Activated T-cell treated with anti-CD3 and anti-CD28 coated beads, Interleukin-2, amount 50 U/mL, for 24 hours (primary cell): ENCODE measurements at places on chromosomes 2 and 18.

GRCh38 chr2:201852462-201852861 is 46.1 kb downstream of the CDK15 start:
- no peak for DNase-seq

DNA sequence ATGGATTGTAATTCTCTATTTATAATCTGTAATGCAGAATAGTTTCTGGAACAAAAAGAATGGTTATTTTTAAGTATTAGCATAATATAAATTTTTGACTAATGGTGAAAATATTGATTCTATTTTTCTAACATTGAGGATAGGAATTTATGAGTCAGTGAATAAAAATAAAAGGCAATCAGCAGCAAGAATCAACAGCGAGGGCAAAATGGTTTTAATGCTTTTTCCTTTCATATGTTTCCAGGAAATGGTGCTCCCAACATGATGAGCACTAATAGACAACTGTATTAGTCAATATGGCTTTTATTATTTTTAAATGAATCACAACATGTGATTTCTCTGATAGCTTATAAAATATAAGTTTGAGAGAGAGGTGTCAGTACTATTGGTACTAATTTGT is 90.7 kb upstream of the TFPI start:
- no peak for DNase-seq

DNA sequence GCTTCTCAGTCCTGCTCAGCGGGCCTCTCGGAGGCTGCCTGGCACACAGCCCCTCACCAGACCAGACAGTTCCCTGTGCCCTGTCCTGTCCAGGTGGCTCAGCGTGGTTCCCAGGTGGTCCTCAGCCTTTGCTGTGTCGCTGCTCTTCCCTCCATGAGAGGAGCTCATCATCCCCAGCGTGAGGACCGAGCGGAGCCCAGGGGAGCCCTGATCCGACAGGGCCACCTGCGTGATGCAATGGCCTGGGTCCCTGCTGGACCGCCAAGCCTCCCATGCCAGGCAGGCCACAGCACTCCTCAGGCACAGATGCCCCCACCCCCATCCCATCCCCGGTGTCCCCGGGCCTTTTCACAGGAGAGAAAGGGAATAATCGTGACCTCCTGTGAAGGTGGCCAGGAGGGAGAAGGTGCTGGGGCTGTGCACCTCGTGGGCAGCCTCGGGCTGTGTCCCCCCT is 4.3 kb downstream of the GPC1 start:
- no peak for DNase-seq

DNA sequence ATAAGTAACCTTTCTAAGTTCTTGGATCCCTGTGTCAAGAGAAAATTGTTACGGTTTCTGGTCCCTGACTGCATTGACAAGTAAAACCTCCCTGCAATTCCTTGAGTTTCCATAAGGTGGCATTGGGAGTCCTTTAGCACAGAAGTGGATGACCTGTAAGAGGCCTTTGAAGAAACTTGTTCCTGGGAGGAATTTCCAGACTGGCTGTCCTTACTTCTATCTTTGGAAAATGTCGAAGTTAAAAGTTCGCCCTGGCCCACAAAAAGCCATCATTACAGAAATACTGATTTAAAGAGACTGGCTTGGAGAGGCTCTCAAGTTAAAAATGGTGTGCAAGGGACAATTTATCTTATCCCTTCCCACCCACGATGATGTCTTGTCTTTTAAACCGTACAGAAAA is 218.4 kb downstream of the CDH20 start:
- no peak for DNase-seq

DNA sequence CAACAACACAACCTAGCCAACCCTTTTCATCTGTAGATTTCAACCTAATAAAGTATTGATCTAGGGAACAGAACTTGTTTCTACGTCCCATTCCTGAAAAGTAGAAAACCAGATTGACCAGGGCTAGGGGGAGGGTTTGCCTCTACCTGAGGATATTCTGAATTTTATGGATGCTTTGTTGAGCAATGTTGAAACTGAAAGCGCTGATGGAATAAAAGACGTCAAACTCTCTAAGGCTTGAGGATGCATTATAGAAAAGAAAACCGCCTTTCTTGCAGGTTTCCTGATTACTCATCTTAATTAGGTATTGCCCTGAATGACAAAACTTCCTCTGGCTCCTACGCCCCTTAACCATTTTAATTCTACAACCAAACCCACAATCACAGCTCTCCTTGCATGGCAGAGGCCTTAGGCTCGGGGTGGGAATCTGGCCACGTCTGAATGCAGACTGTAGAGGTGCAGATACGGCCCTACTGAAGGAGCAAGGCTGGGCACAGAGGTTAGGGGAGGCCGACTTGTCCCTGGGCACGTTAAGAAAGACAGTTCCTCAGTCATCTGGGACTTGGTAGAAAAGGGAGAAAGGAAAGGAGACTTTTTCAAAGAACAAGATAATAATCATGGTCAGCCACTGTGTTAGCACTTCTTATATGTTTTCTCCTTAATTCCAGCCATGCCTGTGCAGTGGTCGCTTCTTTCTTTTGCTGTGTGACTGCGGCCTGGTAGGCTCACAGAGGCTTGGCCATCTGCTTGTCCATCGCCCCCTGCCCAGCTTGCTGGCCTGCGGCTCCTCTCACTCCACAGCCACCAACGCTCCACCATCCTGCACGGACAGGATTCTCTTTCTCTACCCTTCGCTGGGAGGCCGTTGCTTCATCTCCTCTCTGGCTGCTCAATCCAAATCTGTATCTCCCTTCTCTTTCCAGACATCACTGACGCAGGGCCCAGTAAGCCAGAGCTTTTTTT is 209.5 kb downstream of the VAPA start:
- DNase-seq: no peak

DNA sequence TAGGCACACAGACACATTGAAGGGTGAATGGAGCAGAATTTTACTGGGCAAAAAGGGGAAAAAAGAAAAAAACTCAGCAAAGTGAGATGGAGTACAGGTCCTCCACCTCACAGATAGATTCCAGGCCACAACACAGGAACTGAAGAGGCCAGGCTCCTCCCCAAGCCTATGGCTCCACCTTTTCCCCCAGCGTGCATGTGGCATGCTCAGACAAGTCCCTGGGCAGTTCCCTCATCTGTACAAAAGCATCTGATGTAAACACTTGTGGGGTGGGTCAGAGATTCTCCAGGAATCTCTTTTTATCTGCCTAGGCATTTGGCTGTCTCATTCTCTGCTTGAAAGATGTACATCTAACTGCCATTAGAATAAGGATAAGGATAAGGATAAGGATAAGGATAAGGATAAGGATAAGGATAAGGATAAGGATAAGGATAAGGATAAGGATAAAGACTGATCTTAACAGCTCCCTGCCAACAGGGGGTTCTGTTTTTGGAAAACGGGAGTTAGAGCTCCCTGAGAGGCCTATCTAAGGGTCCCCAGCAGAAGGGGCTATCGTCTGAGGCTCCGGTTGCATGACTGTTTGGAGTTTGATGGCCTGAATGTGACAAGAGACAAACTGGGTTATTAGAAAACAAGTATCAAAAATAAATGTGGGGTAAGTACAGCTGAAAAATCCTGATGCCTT is 17.2 kb upstream of the ASXL3 start:
- no peak for DNase-seq

GRCh38 chr2:131035112-131035825 is 58.0 kb downstream of the FAM168B start:
- DNase-seq: no peak

DNA sequence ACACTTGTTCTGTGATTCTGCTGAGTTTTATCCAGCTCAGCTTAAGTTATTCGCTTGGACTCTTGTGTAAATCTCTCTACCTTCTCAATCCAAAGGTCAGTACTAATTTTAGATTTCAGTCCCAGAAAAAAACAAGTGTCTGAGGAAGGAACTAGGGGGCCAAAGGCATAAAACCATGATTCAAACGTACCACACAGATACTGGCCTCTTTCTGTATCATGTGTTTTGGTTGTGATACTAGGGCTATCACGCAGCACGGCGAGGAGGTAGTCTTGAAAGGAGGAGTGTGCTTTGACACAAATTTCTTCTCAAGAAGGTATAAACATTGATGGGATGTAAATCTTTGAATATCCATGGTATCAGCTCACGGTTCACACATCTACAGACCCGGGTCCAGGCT is 8.3 kb downstream of the SERPINE2 start:
- DNase-seq: no peak

- no peak for DNase-seq
Observed at GRCh38 chr2:9030841-9031240, 27.4 kb upstream of the MBOAT2 start.
